Activated T-helper 2 cell treated with anti-CD3 and anti-CD28 coated beads, Interferon-gamma antibody, Interleukin-2, Interleukin-4, amounts not matched to agents 10 μg/mL and 5 μg/mL and 100 μg/mL, durations not matched to agents 14 hours and 24 hours and 36 hours (primary cell): ENCODE measurements at places on chromosomes 4 and X. TPM values are rescaled to one million over a fixed set of nuclear protein-coding genes. Genes with fewer than 3 reads are reported as not detected.

GRCh38 chr4:35464964-35465528 is 779.3 kb downstream of the ARAP2 start:
- DNase-seq: no peak

- no peak for DNase-seq
Measured at GRCh38 chr4:142535009-142535408, 311.1 kb downstream of the INPP4B start.

GRCh38 chrX:71953946-71954345 is 43.3 kb downstream of the NHSL2 start:
- no peak for DNase-seq

- no peak for DNase-seq
Measured at GRCh38 chr4:1463088-1463926, 57.1 kb upstream of the NKX1-1 start.

DUSP9 gene
- total RNA-seq: 0.11 and 0.16 TPM in 2 replicates

DNA sequence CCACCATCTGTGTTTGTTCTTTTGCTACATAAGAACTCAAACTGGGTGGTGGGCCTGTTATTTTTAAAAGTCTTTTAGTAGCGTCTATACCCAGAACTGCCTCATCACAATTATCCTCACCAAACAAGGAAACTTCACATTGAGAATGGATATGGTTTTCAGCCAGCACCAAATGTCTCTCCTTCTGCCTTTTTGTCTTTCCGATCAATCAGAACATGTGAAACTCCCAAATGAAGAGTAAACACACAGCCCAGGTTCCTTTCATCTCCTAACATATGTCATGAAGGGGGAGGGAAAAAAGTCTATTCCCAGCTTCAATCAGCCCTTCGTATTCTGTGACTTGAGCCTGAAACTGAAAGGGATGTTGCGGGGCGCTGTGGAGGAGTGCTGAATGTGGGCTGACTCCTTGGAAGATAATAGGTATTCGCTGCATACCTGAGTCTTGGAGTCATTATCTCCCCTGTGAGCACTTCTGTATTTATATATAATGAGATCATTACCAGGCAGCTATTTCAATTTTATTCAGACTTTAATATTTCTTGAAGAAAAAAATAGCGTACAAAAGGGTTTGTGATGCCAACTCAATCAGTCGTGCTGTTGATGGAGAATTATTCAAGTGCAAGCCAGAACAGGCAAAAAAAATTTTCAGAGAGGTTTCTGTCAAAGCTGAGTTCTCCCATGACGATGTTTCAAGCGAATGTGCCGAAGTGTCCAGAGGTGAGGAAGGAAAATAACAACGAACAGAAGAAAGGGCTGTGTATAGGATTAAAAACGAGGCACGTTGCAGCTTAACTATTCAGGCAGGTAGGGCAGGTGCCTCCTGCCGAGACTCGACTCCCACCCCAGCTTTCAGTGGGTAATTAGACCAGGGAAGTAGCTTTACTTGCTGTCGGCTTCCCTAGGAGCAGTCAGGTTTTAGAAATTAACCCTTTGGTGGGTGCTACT is 163.9 kb upstream of the NOCT start:
- DNase-seq: no peak

DNA sequence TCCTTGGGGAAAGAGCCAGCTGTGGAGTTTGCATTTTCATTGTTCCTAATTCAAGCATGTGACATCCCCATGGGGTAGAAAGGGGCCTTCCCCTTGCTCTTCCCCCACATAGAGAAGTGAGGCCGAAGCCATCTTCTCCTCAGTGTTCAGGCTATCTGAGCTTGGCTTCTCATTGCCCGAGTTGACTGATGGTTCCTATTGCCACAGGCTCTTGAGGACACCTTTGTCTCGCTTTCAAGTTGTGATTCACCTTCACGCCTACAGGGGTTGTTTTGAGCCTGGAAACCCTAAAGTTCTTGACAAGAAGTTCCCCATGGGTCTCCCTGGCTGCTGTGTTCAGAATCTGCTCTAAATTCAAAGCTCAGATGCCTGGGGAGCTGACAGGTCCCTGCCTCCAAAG is 25.0 kb downstream of the CCNQ start:
- DNase-seq: no peak

DNA sequence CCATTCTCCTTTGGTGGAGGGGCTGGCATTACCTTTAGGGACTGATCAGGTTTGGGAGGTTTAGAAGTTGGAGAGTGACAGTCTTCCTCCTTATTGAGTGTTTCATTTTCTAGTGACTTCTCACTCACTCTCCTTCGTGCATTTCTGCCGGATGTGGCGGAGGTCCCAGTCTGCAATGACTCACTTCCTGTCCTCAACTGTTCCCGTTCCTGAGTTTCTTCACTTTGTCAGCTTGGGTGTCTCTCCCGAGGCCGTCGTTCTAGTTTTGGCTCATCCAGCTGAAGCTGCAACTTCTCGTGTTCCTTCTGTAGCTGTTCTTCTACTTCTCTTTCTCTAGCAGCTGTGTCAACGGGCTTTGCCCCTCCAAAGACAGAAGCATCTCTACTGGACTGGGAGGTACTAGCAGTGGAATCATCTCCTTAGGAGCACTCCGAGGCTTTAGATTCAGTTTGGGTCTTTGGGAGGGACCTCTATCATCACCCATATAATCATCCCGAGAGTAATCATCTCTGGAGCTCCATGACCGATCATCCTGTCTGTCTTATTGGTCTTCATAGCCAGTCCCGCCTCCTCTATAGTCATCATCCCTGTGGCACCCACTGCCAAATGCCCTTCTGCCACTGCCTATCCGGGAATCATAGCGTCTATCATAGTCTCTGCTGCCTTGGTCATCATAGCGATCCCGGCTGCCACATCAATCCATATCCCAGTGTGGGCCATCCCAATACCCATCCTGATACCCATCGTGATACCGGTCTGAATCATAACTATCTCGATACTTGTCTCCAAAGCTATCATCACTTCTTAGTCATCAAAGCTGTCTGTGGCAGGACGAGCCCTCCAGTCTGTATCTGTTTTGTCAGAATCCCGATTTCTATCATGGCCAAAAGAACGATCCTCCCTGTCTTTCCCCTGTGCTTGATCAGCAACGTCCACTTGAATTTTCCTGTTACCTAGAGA is 35.3 kb upstream of the VSIG4 start:
- peak; percentile 30 for DNase-seq

GRCh38 chr4:138727731-138728130 is 287.9 kb upstream of the NOCT start:
- DNase-seq: no peak

DNA sequence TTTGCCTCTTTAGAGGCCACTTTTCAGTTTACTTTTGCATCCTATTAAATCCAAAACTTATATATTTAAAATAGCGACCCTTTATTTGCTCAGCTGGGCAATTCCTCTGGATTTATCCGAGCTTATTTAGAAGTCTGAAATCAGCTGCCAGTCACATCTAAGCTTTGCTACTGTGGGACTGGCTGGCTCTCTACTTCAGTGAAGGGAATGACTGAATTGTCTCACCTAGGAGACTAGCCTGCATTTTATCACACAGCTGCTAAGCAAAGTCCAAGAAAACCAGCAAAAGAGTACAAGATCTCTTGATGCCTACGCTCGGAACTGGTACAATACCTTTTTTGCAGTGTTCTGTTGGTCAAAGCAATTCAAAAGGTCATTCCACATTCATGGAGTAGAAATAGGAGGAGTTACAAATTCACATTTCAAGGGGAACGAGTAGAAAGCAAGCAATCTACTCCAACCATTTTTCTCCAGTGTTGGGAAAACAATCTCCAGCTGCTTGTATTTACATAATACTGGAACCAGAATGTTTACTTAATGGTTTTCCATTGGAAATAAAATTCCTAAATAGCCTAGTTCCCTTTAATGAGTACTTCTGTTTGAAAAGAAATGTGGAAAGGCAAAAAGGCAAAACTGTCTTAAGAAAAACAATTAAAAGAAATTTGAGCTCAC is 160.2 kb downstream of the MAGEB5 start:
- DNase-seq: no peak

GRCh38 chr4:165058666-165059065 is 5.0 kb downstream of the TRIM75 start:
- DNase-seq: no peak

- no peak for DNase-seq
Measured at GRCh38 chrX:132330156-132330729, 111.0 kb upstream of the RAP2C start.

- no peak for DNase-seq
Measured at GRCh38 chrX:112851161-112851779, 10.6 kb upstream of the AMOT start.

MSN gene
- 473 and 476 TPM in 2 replicates for total RNA-seq

DNA sequence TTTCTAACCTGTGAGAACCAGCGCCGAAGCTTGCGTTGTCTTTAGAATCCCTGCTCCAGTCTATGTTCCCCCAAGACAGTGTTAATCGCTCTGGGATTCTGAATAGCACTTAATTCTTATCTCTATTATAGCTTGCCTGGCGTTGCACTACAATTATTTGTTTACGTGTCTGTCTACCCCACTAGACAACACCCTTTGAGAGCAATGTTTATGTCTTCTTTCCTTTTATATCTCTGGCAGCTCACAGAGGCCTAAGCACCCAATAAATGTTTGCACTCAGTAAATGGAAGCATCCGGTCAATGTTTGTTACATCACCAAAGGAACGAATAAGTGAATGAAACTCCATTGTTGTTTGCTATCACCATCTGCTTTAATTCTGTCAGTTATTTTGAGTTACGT is 4.8 kb upstream of the NHS start:
- DNase-seq: no peak

GRCh38 chrX:96705905-96706304 is 21.3 kb downstream of the DIAPH2 start:
- no peak for DNase-seq

GRCh38 chrX:149691794-149692193 is 20.1 kb upstream of the MAGEA11 start:
- no peak for DNase-seq

DNA sequence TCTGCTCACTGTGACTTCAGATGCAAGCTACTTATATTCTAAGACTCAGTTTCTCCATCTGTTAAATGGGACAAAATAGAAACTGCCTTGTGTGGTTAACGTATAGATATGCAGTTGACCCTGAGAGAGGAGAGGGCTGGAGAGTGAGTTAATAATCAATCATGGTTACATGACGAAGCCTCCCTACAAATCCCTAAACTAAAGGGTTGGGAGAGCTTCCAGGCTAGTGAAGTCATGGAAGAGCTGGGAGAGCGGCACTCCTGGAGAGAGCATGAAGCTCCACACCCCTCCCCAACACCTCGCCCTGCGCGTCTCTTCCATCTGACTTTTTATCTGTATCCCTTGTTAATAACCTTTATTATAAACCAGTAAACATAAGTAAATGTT is 138.5 kb upstream of the FAM9B start:
- no peak for DNase-seq

CHRDL1 gene
- not detected in 2 replicates for total RNA-seq

IQSEC2 gene
- 0.14 and 0.21 TPM in 2 replicates for total RNA-seq

DNA sequence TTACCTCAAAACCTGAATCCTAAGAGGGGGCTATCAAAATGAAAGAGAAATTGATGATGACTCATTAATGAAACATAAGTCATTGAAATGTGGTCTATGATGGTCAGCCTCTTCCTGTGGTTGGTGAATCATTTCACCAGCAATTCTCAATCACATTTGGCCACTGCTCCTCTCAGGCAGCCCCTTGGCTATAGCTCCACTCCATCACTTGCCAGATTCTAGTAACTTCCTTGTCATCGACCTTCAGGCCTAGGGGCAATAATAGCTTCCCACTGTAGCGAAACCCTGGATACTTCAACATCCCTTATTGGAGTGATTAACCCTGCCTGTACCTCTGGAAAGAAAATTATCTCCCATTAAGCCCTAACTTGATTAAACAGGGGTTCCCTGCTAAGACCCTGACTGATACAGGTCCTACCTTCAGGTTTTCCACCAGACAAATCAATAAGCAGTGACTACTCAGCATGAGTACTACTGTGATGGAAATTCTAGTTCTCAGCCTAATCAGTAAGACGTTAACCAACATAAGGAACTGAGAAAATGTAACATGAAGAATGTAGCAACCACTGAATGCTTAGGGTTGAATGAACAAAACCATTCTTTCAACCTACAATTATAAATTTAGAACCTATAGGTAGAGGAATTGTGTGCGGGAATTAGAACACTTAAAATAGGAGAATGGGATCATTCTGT is 30.4 kb downstream of the ADH7 start:
- no peak for DNase-seq

SMIM31 gene
- total RNA-seq: not detected in 2 replicates

DNA sequence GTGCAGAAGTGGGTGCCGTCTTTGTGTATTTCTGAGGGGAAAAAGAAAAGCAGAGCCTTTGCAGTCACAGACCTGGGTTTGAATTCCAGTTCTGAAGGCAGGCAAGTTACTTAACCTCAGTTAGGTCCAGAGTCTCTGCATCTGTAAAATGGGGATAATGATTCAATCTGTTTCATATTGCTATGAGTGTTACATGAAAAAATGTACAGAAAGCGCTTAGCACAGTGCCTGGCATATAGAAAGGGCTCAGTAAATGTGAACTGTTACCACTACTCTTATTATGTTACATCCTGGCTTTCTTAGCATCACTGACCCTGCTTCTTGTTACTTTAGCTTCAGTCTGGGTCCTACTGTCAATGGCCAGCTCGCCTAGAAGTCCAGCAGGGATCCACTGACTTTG is 45.9 kb downstream of the DOCK11 start:
- DNase-seq: no peak

DNA sequence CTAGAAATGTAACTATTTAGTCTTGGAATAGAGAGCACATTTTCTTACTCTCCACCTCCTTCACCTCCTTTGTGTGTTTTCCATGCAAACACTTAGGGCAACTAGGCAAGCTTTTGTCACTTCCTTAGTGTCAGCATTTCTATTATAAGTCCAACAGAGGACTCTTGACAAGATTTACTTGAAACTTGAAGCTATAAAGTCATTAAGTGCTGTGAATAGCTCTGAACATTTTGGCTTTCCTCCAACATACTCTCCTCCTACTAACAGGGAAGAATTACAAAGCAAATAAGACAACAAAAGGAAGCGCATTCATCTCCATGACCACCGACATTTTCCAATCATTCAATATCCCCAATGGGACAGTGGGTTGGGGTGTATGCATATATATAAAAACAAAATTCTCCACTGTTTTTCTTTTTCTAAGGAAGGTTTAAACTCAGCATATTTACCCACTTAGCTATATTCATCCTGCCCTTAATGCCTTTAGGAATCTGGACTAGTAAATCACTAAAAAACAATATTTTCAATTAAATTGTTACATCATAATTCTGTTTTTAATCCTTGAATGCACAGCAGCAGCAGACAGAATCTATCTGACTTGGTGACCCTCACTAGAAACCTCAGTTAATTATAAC is 264.6 kb downstream of the SNCA start:
- DNase-seq: no peak
